T-helper 9 cell (primary cell): ENCODE measurements at places on chromosomes 4 and X.

DNA sequence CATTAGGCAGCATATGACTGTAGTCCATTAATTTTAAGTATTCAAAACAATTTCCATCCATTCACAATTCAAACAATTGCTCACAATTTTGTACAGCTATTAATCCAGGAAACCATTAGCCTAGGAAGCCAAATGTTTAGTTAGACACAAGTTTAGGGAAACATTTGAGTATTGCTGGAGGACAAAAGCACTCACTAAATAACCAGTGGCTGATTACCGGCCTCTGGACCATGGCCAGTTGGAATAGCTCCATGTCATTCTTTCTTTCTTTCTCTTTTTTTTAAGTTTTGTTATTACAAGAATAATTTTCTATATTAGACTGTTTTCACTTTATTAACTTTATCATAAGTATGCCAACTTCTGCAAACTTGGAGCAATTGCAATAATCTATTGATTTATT is 31.3 kb downstream of the TRIML2 start:
- DNase-seq, result no peak

DNA sequence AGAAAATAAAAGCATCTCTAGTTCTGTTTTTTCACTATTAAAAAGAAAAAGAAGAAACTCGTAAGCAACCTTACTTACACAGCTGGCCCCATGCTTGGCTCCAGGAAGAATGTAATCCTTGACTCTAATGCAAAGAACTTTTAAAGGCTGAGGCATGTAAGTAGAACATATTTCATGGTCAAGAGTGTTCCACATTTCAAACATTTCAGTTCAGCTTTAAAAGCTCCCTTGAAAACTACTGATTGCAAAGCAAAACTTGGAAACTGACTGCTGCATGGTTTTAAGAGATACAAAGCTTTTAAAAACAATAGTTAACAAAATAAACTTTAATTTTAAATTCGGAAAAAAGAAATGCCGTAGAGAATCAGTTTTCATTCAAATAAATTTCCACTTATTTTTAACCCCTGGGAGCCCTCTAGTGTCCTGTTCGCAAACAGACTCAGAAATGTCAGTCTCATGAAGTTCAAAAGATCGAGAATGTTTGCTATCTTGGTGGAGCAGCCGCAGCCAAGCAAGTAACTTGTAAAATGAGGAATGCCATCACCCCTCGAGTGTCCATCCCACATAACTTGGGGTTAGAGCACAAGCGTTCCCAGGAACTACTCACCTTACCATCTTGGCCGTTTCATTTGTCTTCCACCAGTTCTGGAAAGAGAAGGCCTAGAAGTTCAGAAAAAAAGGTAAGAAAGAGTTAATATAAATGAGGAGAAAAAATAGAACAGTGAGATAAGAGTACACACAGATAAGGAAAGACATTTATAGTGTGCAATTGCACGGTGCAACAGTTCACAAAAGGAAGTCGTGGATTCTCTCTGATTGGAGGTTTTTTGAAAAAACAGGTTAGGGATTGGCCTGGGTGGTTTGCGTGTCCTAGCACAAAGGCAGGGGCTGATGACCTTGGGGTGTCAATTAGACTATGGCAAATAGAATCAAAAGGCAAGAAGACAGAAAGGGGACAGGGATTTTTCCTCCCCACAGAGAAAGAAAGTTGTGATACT is at the start of gene GASK1B:
GASK1B (minus strand) TSS at position 765 of the 998 bp plus-strand sequence. CDS start 1,650 bp downstream, outside the sequence.
- DNase-seq, result no peak

- DNase-seq, result no peak
These were observed 7.0 kb upstream of the TENM3 start for GRCh38 chr4:182236186-182236585.

DNA sequence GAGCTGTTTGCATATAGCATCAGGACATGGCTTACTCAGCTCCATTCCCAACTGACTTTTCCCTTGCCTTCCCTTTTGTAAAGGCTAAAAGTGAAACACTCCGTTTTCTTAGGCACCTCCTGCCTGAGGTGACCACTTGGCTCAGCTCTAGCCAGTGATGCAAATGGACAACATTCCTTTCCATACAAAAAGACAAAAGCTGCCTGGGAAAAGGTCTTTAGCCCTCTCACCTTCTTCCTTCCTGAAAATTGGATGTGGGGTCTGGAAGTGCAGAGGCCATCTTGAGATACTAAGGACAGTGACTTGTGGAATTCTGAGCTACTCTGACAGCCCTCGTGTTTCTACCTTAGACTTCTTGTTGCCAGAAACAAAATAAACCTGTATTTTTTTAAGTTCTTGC is 27.7 kb upstream of the SFRP2 start:
- no peak for DNase-seq

DNA sequence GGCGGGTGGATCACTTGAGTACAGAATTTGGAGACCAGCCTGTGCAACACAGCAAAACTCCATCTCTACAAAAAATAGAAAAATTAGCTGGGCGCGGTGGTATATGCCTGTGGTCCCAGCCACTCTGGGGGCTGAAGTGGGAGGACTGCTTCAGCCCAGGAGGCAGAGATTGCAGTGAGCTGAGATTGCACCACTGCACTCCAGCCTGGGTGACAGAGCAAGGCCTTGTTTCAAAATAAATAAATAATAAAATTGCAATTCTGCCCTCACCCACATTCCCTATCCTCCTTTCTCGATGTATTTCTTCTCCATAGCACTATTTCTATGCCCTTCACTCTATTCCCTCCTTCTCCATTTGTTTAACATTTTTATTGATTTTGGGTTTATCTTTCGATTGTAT is 8.7 kb upstream of the SLAIN2 start:
- no peak for DNase-seq

GRCh38 chr4:175805846-175806245 is 6.2 kb downstream of the GPM6A start:
- DNase-seq, result no peak

- no peak for DNase-seq
These were observed 2.9 kb downstream of the USP11 start for GRCh38 chrX:47235691-47236103.

DNA sequence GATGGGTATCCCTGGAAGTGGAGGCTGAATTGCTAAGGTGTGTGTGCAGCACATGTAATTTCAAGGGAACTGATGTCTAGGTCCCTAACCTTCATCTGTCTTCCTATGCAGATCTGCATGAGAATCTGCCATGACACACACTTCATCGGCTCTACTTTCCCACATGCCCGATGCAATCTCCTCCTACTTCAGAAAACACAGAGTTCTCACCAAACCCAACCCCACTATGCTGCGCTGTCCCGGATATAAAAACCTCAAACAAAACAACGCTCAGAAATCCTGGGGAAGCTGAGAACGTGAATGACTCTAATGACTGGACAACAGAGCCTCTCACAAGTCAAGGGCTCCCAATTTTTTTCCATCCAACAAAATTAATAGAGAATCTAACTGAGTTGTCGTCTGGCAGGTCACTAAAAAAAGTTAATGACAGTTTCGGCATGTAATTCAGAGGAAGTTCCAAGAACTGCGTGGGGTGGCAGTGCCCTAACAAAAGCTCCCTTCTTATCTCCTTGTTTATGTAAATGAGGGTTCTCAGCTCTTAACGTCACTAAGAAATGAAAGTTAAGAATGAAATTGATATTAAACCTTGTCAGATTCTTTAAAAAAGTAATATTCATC is 39.0 kb downstream of the STX18 start:
- DNase-seq, result no peak

DNA sequence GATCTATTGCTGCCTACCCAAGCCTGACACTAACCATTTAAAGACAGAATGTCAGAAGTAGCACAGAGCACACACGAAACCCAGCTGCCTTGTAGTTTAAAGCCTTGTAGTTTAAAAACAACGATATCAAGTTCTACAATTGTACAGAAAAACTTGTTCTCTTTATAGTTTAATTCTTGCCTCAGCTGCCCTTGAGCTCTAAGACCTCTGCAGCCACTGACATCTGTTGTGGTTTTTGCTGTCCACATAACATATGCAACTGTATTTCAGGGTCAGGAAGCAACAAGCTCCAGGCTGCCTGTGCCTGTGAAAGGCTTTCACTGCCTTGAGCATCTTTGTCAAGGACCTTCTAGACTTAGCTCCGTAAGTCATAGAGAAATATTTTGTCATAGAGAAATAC is 227.2 kb downstream of the SPCS3 start:
- no peak for DNase-seq

GRCh38 chrX:10350981-10351380 is 194.2 kb downstream of the CLCN4 start:
- no peak for DNase-seq

DNA sequence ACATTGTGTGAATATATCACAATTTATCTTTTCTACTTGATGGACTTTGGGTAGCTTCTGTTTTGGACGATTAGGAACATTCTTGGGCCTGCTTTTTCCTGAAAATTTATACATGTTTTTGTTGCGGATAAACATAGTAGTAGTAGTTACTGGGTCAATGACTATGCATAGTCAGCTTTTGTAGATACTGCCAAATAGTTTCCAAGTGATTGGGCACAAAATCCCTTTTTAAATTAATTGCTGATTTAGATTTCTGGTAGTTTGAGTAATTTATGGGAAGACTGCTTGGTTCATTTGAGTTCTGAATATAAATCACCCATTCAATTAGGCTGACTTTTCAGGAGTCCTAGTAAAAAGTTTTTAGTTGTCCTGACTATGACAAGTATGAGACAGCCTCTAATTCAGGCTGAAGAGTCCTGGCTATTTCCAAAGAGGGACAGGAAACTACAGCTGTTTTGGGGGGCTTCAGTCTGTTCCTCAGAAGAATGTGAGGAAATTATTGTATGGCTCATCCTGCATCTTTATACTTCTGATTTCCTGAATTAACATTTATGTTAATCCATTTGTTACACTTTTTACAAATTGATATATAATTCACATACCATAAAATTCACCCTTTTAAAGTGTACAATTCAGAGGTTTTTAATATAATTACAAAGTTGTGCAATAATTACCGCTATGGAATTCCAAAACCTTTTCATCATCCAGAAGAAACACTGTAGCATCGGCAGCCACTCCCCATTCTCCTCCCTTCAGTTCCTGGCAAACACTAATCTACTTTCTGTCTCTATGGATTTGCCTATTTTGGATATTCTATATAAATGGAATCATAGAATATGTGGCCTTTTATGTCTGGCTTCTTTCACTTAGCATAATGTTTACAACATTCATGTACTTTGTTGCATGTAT is 14.2 kb downstream of the LRP2BP start:
- no peak for DNase-seq

GRCh38 chr4:165588534-165589315 is 209.9 kb downstream of the CPE start:
- DNase-seq, result no peak

- no peak for DNase-seq
These were observed 151.3 kb downstream of the THOC2 start for GRCh38 chrX:123581586-123581985.

DNA sequence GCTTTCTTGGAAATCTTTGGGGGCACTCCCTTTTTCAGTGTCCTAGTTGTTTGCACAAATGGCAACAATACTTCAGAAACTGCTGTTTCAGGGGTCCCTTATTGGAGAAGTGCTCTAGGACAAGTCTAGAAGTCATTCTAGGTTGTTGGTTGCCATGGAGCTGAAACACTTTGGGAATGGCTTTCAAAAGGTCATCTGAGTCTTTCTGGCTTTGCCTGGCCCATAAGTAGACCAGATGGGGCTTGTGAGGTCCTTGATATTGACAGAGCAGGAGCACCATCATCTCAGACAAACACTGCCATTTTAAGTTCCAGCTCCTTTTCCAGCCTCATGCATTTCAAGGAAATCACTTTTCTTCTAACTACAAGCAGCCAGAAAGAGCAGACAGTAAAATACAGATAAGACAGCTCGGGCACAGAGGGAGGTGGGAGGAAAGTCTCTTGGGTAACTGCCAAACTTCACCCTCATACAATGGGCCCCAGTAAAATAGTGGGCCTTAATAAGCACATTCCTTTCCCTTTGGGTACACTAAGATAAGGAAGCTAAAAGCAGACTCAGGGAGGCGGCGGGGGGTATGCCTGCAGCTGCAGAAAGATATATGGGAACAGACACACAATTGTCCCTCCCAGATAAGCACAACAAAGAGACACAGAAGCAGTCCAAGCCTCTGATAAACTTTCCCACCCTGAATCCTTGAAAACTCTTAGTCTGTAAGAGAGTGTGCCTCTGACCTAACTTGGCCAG is 8.5 kb upstream of the NXF3 start:
- DNase-seq, result no peak

GRCh38 chr4:100882661-100883060 is 364.8 kb upstream of the EMCN start:
- DNase-seq, result no peak
